Thymus (tissue), 14 donors: ENCODE measurements at places on chromosomes 5 and 9.

DNA sequence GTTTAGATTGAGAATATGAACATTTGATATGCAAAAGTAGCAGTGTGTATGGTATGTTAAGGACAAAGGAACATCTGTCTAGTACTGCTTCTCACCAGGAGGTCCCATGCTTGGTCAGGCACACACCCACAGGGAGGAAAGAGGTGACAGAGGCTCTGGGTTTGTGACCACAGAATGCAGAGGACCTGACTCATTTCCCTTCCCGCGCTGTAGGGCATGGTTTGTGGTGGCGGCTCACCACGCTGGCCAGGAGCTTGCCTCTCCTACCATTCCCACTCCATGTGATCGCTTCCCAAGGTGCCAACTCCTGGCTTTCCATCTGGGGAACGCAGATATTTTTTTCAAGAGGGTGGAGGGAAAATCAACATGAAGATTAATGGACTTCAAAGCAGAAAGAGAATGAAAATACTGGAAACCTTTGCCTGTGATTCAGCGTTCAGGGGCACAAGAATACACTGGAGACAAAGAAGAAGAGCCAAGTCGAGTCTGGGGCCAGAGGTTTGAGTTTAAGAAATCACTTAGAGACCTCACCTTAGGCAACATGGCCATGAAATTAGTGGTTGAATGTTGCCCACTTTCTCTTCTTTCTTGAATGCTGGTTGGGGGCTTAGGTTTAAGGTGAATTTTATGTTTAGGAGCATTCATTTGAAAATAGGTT is 477.8 kb downstream of the CCDC171 start:
- DNase-seq: no peak

- no peak for DNase-seq
These were observed 93.4 kb downstream of the ANKH start for GRCh38 chr5:14777932-14778791.

DNA sequence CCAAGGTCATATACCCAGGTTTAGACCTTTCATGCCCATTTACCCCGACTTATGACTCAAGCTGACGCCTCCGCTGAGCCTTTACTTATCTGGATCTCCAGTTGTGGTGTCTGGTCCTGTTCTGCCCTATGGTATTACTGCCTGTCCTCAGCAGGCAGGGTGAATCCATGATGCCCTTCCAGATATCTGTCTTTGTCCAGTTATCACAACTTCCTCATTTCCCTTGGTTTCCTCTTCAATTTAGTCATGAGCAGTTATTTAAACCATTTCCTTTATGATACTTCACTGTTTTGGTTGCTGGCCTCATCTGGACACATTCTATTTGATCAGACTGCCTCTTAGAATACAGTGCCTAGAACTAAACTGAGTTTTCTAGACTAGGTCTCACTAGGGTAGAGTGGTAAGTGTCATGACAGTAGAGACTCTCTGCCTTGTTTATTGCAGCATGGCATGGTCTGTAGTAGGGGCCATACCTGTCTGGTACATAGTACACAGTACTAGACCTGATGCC is 93.3 kb downstream of the MELK start:
- no peak for DNase-seq

GRCh38 chr5:143427122-143427735 is 23.7 kb upstream of the NR3C1 start:
- DNase-seq: no peak

DNA sequence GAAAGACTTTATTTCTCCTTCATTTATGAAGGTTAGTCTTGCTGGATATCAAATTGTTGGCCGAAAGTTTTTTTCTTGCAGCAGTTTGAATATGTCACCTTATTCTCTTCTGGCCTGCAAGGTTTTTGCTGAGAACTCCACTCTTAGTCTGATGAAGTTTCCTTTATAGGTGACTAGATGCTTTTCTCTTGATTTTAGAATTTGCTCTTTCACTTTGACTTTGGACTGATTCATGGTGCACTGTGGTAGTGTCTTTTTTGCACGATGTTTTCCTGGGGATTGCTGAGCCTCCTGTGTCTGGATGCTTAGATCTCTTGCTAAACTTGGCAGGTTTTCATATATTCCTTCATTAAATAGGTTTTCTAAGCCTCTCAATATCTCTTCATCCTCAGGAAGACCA is 12.4 kb downstream of the AHRR start:
- DNase-seq: no peak

GRCh38 chr9:4182831-4183230 is 117.0 kb downstream of the GLIS3 start:
- DNase-seq: no peak

- DNase-seq: no peak
These were observed 221.2 kb upstream of the IRX4 start for GRCh38 chr5:2103940-2104339.
